Sciatic nerve (tissue), 2 donors: ENCODE measurements at places on chromosomes 4 and X. TPM values are rescaled to one million over a fixed set of nuclear protein-coding genes. Genes with fewer than 3 reads are reported as not detected.

GRCh38 chrX:16592194-16592770, 57.7 kb upstream of the S100G start:
- DNase-seq, result no peak

- DNase-seq, result no peak
These were observed 521.9 kb downstream of the FAT4 start for GRCh38 chr4:125836597-125837195.

DNA sequence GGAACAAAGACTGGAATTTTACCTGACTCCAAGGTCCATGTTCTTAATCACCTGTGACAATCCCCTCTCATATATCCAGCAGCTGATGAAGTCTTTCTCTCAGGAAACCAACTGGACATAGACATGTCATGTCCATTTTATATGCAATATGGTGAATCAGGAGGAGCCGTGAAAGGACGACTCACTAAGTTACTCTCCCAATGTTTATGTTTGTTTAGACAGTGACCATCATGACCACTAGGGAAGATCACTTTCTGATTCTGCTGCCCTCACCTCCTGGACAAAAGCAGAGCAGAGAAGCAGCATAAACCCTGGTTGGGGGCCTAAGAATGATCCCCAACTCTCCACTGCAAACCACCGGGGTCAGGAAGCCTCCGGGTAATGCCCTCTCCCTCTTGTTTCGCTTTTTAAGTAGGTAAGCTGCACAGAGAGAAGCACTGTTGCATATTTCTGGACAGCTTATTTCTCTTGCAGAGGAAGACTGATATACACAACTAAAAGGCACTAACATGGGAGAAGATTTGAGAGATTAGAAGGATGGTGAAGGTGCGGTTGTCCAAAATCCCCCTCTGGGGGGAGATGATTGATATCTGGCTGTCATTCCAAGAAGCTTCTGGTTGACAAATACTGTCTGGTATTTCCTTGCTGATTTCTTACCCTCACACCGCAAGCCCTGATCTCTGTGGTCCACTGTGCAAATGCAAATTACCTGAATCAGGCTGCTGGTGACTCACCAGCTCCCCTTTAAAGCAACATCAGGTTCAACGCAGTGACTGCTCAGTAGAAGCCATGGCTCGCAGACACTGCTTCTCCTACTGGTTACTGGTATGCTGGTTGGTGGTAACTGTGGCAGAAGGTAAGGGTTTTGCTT, at the start of gene ODAPH:
Gene ODAPH (plus strand): TSS at position 773 of the 871 bp plus-strand sequence. CDS start 17 bp downstream, at position 790.
- DNase-seq, result no peak

GRCh38 chr4:147104768-147105167, 159.1 kb upstream of the TTC29 start:
- DNase-seq, result no peak

DNA sequence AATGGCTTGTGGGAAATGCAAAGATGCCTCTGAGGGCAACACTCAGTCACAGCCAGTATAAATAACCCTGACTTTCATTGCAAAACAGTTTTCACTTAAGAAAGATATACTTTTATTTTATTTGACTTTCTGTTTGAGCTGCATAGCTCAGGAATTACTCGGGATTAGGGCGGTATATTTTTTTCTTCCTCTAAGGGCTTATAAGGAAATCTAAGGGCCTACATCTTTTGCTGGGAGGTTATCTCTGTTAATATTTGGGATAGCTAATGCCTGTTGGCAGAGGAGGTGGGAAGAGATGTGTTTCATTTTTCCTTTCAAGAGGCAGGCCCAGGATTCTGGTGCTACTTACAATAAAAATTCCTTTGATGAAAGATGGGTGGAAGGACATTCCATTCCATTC, 28.8 kb upstream of the EGFL6 start:
- DNase-seq, result no peak

GRCh38 chrX:68203211-68203610, 230.1 kb downstream of the OPHN1 start:
- DNase-seq, result no peak

DNA sequence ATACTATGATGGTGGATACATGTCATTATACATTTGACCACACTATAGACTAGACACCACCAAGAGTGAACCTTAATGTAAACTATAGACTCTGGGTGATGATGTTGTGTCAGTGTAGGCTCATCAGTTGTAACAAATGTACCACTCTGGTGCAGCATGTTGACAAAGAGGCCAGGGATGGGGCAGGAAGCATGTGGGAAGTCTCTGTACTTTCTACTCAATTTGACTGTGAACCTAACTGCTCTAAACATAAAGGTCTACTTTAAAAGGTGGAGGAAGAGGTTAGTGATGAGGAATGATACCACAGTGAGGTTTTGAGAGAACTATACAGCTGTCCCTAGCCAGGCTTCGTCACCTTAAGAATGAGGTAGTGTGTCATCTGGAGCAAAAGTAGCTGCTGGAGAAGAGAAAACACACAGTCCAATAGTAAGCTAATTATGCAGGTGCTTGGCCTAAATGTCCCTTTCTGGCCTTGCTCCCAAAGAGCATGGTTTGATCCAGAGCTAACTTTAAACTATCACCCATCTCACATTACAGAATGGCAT, 38.4 kb downstream of the GRSF1 start:
- DNase-seq, result no peak

DNA sequence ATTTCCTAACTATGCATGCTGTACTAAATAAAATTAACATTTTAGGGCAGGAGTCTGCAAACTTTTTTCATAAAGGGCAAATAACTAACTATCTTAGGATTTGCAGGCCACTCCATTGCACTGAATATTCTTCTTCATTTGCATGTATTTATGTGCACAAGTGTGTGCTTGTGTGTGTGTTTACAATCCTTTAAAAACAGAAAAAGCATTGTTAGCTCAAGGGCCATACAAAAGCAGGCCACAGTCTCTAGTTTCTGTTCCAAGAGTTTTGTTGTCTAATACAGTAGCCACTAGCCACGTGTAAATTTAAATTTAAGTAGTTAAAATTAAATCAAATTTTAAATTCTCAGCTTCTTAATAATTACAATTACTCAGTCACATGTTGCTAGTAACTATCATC, 621.8 kb downstream of the TMA16 start:
- DNase-seq, result no peak

The SHROOM4 gene
- 11.4 TPM for total RNA-seq

GRCh38 chr4:175514174-175514573, 297.9 kb downstream of the GPM6A start:
- DNase-seq, result no peak

GRCh38 chr4:57401586-57401985, 291.4 kb upstream of the IGFBP7 start:
- DNase-seq, result no peak

DNA sequence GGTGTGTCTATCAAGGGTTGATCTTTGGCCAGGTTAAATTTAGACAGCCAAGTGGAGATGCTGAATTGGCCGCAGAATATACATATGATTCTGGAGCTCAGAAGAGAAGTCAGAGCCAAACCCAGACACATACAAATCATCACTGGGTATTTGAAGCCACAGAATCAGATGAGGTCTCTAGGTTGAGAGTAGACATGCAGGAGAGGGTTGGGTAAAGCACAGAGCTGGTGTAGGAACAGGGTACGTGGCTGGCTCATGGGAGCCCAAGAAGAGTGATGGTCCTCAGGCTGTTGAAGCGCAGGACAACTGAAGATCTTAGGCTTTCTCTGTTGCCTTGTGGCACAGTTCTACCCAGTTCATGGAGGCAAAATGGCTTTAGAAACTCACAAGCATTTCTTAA, 37.7 kb downstream of the ADAMTS3 start:
- DNase-seq, result no peak

The GLUD2 gene
- total RNA-seq, result 7.2 TPM

DNA sequence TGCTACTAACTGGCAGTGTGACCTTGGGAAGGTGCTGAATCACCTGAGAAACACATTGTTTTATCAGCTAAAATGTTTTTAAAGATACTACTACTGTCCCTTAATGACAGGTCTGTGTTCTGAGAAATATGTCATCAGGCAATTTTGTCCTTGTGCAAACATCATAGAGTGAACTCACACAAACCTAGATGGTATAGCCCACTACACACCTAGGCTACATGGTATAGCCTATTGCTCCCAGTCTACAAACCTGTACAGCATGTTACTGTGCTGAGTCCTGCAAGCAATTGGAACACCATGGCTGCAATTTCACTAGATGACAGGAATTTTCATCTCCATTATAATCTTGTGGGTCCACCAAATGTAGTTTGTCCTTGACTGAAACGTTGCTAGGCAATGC, 101.3 kb upstream of the GUCY1A1 start:
- no peak for DNase-seq

GRCh38 chr4:8588196-8588470, 4.4 kb upstream of the CPZ start:
- DNase-seq, result no peak

The KCND1 gene
- 2.5 TPM for total RNA-seq

DNA sequence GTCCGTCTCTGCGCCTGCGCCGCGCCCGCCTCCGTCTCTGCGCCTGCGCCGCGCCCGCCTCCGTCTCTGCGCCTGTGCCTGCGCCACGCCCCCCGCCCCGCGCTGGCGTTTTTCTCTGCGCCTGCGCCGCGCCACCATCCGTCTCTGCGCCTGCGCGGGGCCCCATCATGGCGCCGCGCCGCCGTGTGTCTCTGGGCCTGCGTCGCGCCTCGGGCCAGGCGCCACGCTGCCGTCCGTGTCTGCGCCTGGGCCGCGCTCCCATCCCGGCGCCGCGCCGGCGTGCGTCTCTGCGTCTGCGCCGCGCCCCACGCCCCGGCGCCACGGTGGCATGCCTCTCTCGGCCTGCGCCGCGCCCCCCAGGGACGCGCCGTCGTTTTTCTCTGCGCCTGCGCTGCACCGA, 51.8 kb upstream of the DUX4 start:
- DNase-seq, result no peak

DNA sequence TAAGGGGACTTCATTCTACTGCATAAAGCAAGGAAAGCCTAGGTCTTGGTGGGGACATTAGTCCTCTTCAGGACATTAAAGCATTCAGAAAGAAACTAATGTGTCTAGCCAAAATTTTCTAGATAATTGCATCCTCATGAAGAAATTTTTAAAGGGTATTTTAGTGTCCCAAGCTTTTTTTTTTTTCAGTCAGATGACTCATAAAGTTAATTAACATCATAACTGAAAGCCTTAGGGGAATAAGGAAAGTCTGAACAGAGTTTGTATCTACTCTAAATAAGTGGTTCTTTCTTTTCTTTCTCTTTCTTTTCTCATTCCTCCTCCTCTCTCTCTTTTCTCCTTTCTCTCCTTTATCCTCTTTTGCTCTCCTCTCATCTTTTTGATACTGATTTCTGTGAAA, 202.4 kb downstream of the ADAMTS3 start:
- DNase-seq, result no peak

GRCh38 chr4:624705-625590, at the start of gene PDE6B:
Gene PDE6B, plus strand, starts transcription at chr4:625573. Its CDS starts 54 bp downstream, at chr4:625627.
- no peak for DNase-seq

DNA sequence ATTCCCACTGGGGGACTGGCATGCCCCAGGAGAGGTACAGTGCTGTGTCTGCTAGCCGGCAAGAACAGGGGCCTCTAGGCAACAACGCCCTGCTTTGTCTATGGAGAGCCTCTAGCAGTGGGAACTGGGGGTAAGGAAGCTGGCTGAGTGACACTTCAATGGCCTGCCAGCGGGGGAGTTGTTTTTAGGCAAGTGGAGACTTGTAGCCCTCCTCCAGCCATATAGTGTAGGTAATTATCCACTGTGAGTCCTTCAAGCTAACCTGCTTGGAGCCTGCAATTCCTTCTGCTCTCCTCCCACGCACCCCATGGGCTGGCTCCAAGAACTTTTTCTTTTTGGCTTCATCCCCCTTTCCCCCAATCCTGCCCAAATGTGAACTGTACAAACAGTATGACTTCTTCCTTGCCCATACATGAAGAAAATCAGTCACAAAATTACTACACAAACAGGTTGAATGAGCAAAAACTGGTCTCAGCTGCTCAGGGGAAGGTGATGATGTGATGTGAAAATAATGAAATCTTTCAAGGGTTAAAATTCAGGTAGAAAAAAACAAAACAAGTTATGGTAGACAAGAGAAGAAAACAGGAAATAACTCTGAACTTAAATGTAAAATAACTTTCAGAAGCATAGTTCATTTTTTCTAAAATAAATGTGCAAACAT, 33.1 kb downstream of the LEF1 start:
- no peak for DNase-seq

- DNase-seq, result no peak
These were observed 2.1 kb downstream of the UCHL1 start for GRCh38 chr4:41258783-41259182.

The KIF4A gene
- total RNA-seq, result 0.18 TPM

GRCh38 chr4:17309567-17310268, 202.2 kb downstream of the QDPR start:
- DNase-seq, result no peak

The FANCB gene
- 6.8 TPM for total RNA-seq

GRCh38 chrX:153525451-153525850, 8.0 kb downstream of the ATP2B3 start:
- DNase-seq, result no peak

The FATE1 gene
- total RNA-seq, result 0.36 TPM

The TMPRSS11B gene
- not detected for total RNA-seq

- no peak for DNase-seq
These were observed 3.4 kb downstream of the RNF212 start for GRCh38 chr4:1109898-1110506.
